ENCODE measurements at places on chromosomes 2 and 18.

DNA sequence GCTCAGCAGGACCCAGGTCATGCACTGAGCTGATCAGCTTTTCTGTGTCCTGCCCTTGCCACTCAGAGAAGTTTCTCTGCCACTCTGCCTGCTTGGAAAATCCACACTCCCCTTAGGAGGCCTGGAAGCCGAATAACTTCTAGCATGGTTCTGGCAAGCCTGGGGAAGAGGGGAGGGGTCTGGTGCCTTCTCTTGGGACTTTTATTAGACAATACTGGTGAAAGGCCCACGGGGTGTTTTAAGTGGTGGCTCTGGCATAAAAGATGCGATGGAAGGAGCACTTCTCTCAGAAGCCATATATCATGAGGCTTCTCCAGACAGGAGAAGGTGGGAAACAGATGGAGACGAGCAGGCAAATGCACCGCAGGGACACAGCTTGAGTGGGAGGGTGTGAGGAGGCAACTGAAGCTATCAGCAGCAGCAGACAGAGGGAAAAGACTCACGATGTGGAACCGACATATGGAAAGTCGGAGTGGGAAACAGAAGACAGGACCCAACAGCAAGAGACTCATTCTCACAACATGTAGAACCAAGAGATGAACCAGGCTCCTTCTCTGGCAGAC lies 141.8 kb upstream of the CTNNA2 start:
- DNase-seq: no peak

- no peak for DNase-seq
These were observed 27.8 kb upstream of the NCOA1 start for GRCh38 chr2:24463271-24463670.

GRCh38 chr18:44652722-44653121 lies 28.0 kb upstream of the SETBP1 start:
- DNase-seq: no peak

DNA sequence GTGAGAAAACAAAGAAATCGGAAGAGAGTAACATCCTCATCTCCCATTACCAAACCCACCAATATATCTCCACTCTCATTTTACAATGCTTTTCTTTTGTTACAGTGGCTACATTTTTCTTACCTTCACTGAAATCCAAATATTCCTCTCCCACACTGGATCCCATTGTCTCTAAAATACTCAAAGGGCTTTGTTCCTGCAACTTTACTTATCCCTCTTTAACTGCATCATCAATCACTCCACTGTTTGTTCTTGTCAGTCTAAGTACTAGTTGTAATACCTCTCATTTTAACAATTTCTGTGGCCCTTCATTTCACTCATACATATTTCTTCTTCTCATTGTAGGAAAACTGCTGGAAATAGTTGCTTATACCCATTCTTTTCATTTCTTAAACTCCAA lies 464.2 kb upstream of the PIK3C3 start:
- no peak for DNase-seq

DNA sequence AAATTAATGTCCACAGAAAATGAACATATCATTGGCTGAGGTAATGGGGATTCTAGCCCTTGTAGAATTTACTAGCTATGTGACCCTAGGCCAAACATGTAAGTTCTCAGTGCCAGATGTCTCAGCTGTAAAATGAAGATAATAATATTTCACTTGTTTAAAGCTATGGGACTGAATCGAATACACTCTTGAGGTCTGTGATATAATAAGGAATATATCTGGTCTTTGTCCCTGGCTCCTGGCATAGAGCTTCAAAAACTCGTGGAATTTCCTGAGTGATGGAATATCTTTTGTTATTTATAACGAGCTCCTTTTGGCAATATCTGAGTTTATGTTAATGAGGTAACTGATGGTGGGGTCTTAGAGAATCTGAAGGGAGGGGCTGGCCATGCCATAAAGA lies 201.4 kb upstream of the CYP26B1 start:
- no peak for DNase-seq

DNA sequence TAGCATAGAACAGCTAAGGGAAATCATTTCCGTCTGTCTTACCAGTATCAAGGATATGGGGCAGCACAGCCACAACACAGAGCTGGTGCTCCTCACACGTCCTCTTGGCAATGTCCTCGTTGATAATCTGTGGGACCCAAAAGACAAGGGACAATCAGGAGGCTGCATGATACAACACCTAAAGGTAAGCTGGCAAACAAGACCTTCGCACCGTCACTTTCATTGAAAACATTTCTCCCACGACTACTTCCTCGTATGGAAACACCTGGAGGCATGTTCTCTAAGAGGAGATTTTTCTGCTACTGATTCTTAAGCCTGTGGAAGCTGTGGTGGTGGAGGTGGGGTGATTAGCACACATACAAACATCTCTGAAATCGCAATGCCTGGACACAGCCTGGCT lies 23.7 kb downstream of the PDIA6 start:
- DNase-seq: no peak

DNA sequence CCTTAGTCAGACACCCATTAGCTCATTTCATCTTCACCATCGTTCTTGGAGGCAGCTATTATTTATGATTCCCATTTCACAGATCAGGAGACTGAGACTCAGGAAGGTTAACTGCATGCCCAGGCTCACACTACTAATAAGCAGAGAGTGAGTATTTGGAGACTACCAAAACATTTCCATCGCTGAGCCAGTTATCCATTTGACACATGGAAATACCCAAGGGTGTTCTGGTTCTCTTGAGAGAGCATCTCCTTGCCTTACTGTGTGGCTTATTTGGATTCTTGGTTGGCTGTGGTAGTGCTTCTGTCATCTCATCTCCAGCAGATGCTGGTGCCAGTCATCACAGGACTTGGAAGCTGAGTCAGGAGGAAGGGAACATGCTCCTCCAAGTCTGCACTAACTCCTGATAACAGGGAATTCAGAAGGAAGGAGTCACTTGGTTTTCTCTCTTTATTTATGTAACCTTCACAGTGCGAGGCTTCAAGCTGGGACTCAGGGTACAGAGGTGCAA lies 55.2 kb downstream of the RASGRP3 start:
- DNase-seq: no peak

DNA sequence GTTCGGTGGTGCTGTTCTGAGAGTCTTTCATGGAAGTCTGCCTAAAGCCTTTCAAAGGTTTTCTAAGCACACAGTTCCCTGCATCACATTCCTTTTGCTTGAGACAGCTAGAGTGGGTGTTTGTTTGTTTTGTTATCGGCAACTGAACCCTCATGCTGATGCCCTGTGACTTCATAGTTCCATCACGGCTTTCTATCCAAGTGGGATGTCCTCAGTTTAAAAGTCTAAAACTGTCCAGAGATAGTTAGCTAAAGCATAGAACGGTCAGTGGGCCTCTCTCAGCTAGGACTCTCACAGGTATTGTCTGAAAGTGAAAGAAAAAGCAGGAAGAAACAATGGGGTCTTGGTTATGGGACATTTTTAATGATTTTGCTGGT lies 337.3 kb downstream of the OSR1 start:
- DNase-seq: peak; percentile 65

- no peak for DNase-seq
These were observed 105.5 kb upstream of the RGPD4 start for GRCh38 chr2:107721178-107721577.

DNA sequence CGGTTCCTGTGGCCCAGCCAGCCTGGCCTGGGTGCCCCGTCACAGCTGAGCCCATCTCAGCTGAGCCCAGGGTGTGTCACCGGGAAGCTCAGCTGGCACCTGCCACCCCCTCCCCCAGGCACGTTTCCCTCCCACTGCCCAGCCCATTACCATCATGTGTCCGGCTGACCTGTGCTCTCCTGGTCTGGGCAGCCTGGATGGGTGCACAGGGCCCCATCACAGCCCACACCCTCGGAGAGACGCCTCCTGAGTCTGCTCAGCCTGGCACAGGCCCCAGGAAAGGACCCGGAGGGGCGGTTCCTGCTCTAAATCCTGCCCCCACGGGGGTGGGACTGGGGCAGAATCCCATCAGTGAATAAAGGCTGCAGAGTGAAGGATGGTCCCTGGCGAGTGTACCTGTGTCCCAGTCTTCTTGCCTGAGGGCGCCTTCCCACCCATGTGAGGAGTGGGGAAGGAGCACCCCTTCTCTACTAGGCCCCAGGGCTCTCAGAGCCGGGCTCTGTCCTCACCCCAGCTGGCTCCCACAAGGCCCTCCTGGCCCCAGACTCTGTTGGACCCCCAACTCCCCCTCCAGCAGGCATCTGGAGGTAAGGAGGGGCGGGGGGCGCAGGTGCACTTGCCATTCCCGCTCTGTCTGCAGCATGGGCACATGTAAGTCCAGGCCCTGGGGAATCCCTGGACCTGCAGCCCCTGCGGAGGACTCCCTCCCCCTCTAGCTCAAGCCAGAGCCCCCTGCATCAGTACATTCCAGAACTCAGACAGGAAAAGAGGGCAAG lies 21.2 kb downstream of the GPC1 start:
- DNase-seq: no peak

GRCh38 chr2:197270601-197271000 lies 40.0 kb downstream of the ANKRD44 start:
- no peak for DNase-seq

DNA sequence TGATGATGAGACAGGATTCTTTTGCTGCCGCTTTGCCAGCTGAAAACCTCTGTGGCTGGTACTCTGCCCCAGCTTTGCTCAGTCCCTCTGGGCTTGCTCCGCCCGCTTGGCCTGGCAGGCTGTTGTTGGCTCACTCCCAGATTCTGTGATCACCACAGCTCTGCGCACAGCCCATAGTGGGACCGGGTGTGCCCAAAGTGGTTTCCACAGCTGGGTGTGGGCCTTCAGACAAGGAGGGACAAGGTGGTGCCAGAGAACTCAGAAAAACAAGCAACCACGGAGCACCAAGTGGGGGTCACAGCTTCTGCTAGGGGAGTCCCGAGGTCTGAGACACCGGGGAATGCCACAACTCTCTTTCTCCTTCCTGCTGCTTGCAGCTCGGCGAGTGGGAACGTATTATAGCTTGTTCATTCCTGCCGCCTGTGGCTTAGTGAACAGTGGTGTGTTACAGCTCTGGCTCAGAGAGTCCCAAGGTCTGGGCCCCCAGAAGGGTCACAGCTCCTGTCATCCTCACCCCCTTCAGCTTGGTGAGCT lies 9.2 kb upstream of the KYNU start:
- DNase-seq: no peak

- DNase-seq: no peak
These were observed 3.2 kb downstream of the STK17B start for GRCh38 chr2:196168181-196168580.

DNA sequence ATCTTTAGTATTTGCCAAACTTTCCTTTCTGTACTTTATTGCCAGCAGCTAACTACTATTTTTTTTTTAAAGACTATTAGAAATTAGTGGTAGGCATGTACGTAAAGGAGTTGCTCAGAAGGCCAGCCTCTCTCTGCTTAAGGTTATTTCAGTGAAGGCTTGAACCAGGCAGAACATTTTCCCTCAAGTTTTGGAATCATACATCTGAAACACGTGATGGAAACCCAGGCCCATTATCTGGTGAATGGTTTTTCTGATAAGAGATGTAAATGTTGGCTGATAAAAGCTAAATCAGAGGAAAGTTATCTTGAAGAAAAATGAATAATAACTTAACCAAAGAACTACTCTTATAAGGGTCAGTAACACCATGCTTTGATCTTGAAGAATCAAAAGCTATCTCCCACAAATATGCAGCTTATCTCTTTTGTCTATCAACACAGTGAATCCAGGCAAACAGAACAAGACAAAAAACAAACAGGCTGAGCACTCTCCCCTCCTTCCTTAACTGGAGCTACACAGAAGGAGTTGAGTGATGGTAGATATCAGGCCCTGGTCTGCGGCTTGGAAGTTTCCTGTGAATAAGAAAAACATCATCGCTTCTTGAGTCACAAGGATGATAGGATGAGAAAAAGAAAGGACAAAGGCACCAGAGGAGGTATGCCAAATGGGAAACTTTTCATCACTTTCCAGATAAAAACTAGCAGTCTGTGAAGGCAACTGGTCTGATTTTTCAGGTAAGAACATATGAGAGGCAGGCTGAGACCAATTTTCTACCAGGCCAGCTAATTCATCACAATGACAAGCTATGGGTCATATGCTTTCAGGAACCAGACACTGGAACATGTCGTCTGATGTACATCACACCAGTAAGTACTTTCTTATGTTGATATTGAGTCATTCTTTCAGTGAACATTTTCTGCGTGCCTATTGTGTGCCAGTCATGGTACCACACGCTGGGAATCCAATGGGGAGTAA lies 88.4 kb upstream of the STK17B start:
- DNase-seq: peak; percentile 55

GRCh38 chr2:144325086-144325485 lies 194.8 kb downstream of the ZEB2 start:
- DNase-seq: peak; percentile 34

DNA sequence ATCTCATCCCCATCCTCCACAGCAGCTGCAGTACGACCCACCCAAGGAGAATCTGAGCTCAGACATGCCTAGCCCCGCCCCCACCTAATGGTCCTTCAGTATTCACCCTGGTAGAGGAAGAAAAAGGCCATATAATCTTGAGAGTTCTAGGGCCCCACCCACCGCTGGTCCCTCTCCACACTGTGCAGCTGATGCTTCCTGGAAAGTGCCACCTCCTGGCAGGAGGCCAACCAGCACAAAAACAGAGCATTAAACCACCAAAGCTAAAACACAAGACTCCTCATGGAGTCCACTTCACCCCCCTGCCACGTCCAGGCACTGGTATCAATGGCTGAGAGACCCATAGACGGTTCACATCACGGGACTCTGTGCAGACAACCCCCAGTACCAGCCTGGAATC lies 40.7 kb downstream of the MC4R start:
- no peak for DNase-seq

GRCh38 chr2:40400336-40400953 lies 51.4 kb downstream of the SLC8A1 start:
- DNase-seq: no peak

GRCh38 chr18:74281011-74281979 lies 10.5 kb downstream of the CYB5A start:
- DNase-seq: no peak

- DNase-seq: no peak
These were observed 4.1 kb downstream of the FIGN start for GRCh38 chr2:163731735-163732134.

- DNase-seq: no peak
These were observed 6.7 kb upstream of the GALNT5 start for GRCh38 chr2:157250836-157251235.

DNA sequence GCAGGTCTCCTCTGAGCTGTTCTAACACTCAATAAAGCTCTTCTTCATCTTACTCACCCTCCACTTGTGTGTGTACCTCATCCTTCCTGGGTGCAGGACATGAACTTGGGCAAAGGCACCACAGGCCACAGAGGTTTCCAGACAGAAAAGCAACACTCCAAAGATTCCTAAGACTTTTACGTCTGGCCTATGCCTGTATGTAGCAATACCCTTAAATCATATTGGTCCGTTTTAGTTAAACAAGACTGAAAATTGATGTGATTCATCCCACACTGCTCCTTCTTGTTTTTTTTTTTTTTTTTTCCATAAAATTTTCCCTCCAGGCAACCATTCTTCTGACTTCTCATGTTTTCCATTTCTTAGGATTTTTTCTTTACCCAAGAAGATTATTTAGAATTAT lies 404.3 kb downstream of the PID1 start:
- no peak for DNase-seq

DNA sequence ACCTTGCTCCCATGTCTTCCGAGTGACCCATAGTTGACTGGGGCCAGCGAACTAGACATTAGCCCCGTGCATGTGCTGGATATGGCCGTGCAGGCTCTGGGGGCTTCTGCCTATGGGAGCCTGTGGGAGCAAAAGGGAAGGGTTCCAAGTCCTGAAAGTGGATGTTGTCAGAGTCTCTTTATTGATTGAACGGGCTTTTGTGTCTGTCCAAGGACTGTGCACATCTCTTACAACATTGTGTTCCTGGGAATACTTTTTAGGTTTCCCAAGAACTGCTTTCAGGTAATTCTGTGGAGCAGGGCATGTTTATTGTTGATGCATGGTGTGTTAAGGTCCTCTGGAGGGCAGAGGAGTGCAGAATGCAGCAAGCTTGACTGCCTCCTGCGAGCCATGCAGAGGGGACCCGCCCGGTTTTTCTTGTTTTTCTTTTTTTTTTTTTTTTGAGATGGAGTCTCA lies 5.0 kb downstream of the RNF144A start:
- no peak for DNase-seq

Data from astrocyte of the cerebellum (primary cell).